ENCODE measurements at places on chromosomes 16 and 17.
A peak's percentile ranks its signal among the peaks of the same experiment; 100 is the strongest.

- no peak for DNase-seq
These were observed 130.3 kb downstream of the SKAP1 start for GRCh38 chr17:48299760-48300159.

DNA sequence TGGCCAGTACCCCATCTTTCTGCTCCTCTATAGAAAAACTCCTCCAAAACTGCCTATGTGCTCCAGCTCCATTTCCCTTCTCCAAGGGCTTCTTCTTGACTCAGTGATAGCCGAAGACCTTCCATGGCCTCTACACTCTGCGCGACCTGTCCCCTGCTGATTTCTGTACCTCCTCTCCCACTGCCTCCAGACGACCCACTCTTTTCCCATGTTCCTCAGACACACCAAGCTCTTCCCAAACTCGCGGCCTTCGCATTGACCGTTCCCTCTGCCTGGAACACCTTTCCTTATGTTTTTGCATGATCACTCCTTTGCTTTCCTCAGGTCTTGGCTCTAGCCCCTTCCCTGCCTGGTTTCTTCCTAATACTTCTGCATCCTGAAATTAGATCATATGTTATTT is 255.6 kb upstream of the SDK2 start:
- DNase-seq: no peak

DNA sequence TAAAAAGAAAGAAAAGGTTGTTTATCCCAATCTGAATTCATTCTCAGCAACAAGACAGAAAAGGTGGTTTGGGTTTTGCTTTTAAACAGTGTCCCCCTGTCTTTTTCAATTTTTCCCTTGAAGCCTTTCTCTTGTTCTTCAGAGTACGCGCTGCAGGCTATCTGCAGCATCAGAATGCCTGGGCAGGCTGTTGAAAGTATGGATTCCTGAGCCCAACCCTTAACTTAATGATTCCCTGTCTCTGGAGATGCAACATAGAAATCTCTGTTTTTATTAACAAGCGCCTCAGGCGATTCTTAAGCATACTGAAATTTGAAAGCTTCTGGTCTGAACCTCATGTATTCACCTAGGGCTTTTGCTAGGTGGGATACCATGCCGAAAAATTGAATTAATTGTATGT is 32.1 kb downstream of the DGKE start:
- no peak for DNase-seq

DNA sequence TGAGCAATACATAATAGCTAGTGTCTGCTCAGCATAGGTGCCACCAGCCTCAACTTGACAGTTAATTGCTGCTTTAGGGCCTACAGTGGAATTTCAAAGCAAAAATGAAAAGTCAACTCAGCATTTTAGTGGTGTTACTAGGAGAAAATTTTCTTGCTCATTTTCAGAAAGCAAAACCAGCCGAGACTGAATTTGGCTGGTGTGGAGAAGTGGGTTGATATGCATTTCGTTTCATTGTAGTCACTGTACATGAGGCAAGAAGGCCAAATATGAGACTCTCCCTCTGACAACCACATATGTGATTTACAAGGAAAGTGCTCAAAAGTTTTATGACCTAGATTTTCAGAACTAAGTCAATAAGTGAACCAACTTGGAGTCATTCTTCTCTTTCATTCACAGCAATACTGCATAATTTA is 54.0 kb downstream of the DUSP14 start:
- no peak for DNase-seq

- DNase-seq: no peak
These were observed 16.8 kb downstream of the TMEM94 start for GRCh38 chr17:75473246-75473645.

GRCh38 chr16:56630134-56630533 is 2.3 kb upstream of the MT1M start:
- no peak for DNase-seq

GRCh38 chr16:31400191-31400590 is 7.1 kb downstream of the ITGAD start:
- DNase-seq: no peak

- peak; percentile 92 for DNase-seq
These were observed 174.8 kb downstream of the PRKCB start for GRCh38 chr16:24010440-24011089.

GRCh38 chr17:4154201-4154600 is 11.2 kb downstream of the CYB5D2 start:
- DNase-seq: no peak

- no peak for DNase-seq
These were observed 17.0 kb downstream of the PIK3R5 start for GRCh38 chr17:8948462-8948861.

DNA sequence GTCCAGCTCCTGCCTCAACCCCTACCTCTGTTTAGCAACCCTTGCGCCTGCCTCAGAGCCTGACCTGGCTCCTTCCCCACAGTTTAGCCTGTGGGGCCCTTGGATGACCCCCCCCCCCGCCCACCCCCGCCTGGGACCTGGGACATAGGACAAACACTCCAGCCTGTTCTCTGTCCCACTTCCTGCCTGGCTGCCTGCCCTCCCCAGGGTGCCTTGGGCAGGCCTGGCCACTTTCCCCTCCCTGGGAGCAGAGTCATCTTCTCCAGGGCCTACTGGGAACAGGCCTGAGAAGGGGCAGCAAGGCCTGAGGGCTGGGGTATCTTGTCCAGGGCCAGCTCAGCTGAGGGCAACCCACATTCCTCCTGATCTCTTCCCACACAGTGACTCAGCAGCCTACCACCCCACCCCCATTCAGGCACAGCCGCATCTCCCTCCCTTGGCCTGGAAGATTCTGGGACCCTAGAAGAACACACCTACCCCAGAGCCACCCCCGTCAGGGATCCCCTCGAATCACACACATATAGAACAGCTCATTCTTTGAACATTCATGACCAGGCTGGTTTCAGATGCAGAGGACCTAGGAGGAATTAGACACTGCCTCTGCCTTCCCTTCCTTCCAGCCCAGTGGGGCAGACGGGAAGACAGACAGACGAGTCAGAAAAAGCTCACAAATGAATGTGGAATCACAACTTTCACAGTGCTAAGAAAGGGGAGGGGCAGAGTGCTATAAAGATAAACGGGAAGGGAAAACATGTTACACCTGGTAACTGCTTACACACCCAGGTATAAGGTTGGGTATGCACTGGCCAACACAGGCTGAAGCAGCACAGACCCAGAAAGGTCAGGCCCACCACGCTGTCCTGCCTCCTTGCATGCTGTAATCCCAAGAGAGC is 6.0 kb downstream of the FHOD1 start:
- no peak for DNase-seq

GRCh38 chr16:69035375-69035774 is 70.1 kb upstream of the HAS3 start:
- DNase-seq: no peak

DNA sequence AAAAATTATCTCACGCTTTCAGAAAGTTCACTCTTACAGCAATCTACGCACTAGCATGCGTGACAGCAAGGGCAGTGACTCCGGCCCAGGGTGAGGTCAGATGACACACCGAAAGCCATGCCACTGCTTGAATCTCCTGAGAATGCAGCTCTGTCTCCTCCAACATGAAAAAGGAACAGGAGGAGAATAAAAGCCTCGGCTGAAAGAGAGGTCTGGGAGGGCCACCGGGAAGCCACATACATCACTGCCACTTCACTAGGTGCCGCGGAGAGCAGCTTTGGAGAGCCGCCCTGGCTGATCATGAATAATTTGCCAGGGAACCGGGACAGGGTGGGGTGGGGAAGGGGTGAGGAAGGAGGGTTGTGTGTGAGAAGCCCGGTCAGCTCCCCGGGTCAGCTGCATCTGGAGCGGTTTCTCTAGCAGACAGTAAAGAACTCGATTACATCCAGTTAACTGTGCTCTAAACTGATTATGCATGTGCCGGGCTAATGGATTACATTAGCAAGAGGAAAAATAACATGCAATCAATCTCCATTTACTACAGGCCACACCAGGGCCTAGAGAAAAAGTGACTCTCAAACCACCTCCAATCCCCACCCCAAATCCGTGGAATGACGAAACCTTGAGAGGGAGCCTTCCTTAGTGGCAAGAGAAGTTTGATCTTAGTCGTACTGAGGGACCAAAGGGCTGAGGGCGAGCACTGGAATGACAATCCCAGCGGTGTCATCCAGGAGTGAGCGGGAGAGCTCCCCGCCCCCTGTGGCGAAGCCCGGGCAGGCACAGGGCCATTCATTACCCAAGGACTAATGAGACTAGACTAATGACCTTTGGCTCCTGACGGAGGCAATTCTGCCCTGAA is 100.3 kb downstream of the ZFHX3 start:
- no peak for DNase-seq

- peak; percentile 52 for DNase-seq
These were observed 262.3 kb downstream of the SOX9 start for GRCh38 chr17:72382971-72383722.

DNA sequence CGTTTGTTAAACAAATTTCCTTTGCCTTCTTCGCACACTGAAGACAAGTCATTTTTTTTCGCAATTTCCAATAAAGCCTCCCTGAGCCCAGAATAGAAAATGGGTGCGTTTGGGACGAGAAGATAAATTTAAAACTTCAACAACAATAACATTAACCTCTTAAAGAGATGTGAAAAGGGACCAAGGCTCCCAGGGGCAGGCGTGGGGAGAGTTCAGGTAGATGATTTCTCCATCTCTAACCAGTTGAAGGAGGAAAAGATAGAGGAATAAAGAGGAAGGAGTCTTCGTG is 1.3 kb upstream of the HOXB4 start:
- DNase-seq: no peak

DNA sequence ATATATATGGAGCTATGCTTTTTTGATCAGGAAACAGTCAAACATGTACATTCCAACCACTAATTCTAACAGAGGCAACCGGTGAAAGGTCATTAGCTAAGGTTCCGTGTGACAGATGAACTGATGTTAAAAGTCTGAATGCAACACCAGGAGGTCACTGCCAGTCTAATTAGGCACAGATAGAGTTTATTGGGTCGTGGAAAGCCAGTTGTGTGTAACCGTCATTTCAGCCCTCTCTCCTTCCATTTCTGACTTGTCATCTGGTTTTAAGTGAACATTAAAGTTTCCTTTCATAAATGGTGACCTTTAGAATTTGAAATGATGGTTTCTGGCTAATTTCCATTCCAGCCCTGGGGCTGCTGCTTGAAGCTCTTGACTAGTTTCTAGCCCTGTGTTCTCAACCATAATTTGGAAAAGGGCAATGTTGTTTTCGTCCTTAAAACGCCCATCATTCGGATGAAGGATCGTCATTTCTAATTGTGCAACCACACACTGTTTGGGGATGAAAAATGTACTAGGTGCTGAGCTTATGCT is 23.9 kb downstream of the CACNG3 start:
- no peak for DNase-seq

- DNase-seq: peak; percentile 69
These were observed 834 bp upstream of the TXNDC11 start for GRCh38 chr16:11743308-11744074.

GRCh38 chr16:21265104-21265837 is 12.8 kb downstream of the CRYM start:
- DNase-seq: no peak

DNA sequence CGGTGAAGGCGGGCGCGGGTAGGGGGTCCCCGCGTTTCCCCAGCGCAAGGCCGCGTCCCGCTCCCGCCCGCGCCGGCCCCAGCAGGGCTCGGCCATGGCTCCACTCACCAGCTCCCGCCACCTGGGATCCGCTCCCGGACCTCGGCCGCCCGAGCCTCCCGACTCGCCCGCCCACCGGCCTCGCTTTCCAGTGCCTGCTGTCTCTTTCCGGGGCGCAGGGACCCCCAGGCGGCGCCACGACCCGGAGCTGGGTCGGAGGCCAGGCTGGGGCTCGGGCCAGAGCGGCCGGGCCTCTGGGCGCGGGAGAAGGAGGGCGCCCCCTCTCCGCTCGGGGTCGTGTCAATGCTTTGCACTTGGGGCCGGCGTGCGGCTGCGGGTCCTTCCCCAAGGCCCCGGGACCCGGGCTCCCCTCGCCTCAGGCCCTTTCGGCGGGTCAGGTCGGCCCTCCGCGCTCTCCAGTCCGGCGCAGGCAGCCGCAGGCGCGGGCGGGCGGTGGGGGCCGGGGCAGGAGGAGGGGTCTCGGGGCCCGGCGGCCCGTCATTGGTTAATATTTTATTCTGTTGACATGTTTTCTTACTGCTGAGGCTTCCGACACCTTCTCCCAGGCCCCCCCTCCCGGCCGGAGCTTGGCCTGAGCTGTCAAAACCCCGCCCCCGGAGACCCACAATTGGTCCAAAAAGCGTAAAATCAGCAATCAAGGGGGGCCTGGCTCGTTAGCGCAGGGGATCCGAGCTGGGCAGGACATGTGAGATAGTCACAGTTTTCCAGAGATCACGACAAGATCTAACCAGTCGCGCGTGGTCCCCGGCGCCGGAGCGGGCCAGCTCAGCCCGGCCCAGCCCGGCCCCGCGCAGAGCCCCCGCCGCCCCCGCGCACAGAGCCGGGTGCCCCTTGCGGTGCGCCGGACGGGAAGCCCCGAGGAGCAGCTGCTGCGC is at the start of gene TBX2:
Gene TBX2, plus strand, starts transcription at position 713 of the 935 bp plus-strand sequence. CDS start 334 bp downstream, outside the sequence.
- DNase-seq: no peak

GRCh38 chr17:81703747-81704654 is 834 bp downstream of the MRPL12 start:
- no peak for DNase-seq

- no peak for DNase-seq
These were observed 5.8 kb downstream of the LGALS3BP start for GRCh38 chr17:78973792-78974520.

DNA sequence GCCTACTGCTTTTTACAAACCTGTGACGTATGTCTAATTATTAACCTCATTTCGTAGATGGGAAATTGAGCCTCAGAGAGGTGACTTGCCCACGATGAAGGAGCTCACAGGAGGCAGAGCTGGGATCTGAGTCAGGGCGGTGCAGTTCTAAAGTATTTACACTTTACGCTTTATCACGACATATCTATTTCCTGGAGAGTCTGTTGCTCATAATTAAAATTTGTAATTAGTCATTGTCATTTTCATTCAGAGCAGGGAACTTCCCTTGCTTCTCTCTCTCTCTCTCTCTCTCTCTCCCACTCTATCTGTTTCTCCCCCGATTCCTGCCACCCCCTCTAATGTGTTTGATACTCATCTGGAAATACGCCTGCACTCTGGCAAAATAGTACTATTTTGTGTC is 5.9 kb downstream of the SLC5A11 start:
- no peak for DNase-seq

- DNase-seq: no peak
These were observed 38.3 kb downstream of the USP7 start for GRCh38 chr16:8925455-8925854.

DNA sequence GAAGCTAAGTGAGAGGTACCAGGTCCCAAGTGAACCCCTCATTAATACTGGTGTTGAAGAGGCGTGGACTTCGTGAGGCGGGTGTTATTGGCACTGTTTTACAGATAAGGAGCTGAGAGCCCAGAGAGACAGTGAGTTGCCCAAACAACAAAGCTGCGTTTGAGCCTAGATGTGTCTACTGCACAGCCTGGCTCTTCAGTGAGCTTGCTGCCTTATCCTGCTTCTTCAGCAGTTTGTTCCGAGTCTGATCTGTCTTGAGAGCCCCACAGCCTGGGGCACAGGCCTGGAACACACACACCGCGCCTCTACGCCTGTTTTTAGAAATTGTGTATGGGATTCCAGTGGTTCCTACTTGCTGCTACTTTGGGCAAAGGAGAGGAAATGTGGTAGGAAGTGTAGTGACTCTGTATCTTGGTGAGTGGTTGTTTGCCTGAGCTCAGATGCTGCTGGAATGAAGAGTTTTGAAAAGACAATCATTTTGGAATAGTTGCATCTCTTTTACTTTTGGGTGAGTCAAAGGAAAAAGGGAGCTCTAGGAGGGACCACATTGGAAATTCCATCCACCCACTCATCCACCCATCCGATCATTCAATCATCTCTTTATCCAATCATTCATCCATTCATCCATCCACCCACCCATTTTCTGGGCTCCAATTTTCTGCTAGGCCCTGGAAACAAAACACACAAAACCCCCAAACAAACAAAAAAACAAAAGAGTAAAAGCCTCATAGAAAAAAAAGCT is 22.3 kb upstream of the PLCG2 start:
- no peak for DNase-seq
